ENCODE measurements at places on chromosomes 7 and 10.
A peak's percentile ranks its signal among the peaks of the same experiment; 100 is the strongest.

DNA sequence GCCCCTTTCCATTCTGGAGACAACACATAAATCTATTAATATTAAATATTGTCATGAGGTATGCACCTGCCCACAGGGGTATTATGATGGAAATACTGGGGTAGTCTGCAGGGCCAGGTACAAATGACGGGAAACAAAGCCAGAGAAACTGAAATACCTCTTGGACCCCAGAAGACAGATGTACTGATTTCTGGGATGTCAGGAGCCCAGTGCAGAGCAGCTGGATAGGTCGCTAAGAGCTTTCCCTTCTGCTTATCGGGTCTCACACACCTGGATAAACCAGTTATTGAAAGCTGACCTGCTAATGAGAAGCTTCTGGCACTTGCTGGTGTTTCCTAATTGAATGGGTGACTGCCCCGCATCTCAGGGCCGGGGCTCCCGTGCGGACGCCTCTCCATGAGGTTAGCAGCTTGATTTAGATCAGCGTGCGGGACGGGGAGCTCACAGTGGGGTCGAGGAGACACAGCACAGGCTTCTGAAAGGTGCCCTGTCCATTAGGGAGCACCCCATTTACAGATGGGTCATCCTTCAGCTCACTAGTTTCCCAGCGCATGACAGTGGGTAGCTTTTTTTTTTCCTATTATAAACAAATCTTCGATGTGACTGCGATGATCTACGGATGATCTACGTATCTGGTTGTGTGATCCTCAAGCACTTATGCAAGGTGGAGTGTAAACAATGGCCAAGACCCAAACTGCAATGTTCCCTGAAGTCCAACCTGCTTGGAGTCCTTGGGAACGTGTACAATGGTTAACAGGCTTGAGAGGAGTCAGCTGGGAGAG, 1.5 kb upstream of the INSIG1 start:
- no peak for DNase-seq

DNA sequence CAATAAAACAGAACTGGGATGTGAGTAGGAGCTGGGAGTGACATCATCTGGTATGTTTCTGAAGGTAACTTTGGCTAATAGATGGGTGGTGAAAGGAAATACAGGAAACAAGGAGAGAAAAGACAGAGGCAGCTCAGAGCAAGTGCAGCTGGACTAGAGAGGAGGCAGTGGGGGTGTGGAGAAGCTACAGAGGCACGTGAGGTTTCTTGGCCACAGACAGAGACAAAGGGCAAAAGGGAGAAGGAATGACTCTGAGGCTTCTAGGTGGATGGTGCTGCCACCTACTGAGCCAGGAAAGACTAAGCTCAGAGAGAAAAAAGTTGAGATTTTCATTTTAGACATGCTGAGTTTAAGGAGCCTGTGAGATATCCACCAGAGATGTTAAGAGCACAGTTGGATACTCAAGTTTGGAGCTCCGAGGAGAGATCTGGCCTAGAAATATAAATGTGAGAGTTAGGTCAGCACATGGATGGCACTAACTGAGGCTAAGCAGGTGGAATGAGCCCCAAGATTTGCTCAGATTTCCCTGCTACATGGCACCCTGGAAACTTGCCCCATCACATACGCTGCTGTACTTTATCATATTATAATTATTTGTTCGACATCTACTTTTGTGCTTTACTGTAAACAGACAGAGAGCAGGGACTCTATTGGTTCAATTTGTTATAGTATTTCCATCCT, 293.0 kb upstream of the IMMP2L start:
- peak; percentile 46 for DNase-seq

DNA sequence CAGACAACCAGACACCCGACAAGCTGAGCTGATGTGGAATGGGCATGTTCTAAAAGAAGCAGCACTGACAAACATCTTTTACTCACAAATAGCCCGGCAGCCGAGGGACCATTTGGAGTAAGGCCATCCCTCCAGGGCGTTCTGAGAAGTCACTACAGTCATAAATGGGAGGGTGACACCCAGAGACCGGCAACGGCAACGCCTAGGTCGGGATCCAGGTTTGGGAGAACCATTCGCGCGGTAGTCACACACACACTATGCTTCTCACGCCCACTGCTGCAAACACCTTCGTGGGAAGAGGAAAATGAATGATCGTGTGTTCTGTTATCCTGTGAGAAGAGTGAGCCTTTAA, 9.8 kb downstream of the TNS3 start:
- no peak for DNase-seq

DNA sequence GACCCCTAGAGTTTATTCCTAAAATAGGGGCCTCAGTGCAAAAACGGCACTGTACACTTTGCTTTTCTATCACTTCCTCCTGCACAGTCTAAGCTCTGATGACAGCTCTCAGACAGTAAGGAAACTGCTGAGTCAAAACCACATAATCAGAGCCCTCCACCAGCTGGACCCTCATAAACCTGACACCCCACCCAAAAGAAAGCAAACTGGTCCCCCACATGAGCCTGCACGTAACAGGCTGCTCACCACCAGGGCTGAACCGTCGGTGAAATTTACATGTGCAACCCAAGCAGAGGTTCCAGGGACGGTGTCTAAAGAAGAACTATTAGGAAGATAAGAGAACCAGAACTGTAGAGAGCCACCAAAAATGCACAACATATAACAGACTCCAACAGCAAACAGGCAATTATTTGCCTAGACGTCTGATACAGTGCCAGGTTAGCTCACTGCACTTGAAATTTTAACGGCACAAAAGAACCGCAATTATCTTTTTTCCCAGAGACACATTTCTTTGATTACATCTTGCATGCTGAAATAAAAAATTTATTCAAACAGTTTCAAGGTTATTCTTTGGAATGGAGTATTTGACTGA, 19.6 kb downstream of the SGMS1 start:
- no peak for DNase-seq

GRCh38 chr10:70909326-70909935, 21.1 kb upstream of the PCBD1 start:
- no peak for DNase-seq

DNA sequence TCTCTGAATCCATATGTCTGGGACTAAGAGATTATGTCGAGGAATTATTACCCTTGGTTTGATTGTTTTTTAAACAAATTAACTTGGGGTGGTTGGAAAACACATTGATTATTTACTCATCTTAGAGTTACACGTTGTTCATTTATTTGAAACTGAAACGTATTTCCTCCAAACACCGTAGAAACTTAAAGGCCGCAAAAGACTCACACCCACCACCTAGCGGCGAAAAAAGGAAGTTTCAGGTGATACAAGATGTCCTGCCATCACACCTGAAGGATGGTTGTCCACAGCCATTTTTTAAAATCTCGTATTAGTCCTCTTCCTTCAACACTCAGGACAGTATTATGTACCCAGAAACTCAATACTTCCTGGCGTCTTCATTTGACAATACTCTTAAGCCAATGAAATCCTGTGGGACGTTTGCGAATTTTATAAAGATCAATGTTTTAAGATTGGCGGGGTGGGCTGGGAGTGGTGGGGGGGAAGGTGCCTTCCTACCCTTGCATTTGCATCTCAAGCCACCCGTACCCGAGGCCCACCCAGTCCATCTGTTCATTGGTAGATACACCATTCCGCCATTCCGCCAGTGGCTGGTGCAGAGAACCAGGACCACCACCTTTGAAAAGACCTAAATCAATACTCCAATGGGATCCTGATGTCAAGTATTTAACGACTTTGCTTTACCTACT, 1.4 kb upstream of the LCOR start:
- peak; percentile 65 for DNase-seq

DNA sequence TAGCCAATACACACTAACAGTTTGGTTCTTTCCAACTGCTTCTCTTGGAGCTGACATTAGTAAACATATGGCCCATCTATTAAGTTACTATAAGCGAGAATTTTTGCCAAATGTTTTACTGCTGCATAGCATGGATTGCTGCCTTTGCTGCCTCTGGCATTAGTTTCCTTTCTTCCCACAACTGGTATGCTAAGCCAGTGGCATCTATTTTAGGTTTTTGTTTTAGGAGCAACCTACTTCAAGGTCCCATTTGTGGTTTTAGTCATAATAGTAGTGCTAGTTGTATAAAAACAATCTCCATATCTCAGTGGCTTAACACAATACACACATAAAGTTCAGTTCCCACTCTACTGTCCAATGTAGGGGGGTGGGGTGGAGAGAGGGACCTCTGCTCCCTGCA, 25.9 kb upstream of the PANK1 start:
- DNase-seq: no peak

DNA sequence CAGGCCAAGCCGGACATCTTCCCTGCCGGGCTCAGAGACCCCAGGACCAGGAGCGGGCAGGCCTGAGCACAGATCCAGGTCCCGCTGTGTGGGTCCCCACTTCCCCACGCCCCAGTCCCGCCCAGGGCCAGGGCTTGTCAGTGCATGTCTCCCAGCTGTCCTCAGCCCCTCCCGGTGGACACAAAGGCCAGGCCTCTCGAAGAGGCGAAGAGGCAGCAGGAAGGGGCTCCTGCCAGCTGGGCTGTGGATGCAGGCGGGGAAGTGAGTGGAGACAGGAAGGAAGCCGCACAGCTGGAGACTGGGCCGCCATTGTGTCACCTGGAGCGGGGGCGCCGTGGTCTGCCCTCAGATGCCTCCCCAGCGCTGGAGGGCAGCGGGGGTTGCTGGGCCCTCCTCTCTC, 4.8 kb downstream of the GRIFIN start:
- no peak for DNase-seq

DNA sequence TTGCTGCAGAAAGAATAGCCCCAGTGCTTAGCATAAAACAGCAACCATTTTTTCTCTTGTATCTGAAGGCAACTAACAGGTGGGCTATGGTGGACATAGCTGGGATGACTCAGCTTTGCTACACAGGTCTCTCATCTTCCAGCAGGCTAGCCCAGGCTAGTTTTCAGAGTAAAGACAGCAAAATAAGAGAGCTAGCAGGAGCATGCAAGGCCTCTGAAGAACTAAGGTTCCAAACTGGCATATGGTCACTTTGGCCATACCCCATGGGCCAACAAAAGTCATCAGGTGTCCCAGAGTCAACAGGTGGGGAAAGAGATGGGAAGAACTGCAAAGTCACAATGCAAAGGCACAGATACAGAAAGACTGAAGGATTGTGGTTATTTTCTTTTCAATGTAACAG, 571.6 kb upstream of the MGMT start:
- no peak for DNase-seq

- no peak for DNase-seq
Observed at GRCh38 chr7:3043544-3044371, at the start of gene CARD11. CARD11 (minus strand) TSS chr7:3043867; CDS start chr7:2958506, 85,361 bp downstream.

- no peak for DNase-seq
Observed at GRCh38 chr7:68063171-68063570, 1066.5 kb downstream of the TYW1 start.

GRCh38 chr7:909358-910329, 33.3 kb downstream of the GET4 start:
- no peak for DNase-seq

DNA sequence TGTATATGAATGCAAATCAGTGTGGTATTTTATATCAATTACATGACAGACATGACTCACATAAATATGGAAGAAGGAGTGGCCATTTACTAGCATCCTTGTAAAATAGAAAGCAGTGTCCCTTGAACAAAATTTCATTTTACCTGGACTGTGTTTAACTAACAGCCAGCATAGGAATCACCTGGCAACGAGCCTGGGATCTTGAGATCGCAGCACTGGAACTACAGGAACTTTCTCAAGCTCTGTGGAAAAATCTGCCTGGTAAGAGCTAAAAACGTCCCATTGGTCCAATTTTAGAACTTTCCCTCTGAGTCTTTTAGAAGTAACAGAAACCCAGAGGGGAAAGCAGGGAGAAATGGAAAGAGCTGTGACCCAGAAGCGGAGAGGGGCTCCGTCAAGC, 68.9 kb upstream of the AMPH start:
- DNase-seq: no peak

GRCh38 chr10:129971381-129972144, 7.5 kb upstream of the EBF3 start:
- DNase-seq: peak; percentile 48

DNA sequence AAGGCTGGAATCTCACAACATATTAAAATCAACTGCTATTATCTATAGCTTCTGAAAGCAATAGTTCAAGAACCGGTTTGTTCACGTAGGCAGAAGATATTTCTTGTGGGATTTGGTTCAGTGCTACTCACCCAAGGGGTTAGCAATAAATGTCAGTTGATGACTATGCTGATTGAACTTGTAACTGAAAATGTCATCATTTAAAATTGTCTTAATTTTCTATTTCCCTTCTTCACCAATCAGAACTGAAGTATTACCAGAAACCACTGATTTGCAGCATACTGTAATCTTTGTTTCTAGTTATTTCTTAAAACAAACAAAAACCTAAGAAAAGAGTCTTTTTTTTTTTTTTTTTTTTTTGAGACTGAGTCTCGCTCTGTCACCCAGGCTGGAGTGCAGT, 46.1 kb downstream of the CPEB3 start:
- no peak for DNase-seq

DNA sequence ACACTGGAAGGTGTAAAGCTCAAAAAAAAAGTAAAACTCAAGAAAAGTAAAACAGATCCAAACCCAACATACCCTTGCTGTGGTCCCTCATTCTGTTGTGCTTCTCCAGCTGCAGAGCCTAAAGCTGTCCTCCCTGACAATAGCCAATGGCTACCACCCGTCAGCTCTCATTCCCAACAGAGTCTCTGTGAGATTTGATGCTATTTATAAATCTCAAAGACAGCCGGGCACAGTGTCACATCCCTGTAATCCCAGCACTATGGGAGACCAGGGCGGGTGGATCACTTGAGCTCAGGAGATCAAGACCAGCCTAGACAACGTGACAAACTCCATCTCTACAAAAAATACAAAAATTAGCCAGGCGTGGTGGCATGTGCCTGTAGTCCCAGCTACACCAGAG, 116.0 kb downstream of the KMT2E start:
- DNase-seq: no peak

DNA sequence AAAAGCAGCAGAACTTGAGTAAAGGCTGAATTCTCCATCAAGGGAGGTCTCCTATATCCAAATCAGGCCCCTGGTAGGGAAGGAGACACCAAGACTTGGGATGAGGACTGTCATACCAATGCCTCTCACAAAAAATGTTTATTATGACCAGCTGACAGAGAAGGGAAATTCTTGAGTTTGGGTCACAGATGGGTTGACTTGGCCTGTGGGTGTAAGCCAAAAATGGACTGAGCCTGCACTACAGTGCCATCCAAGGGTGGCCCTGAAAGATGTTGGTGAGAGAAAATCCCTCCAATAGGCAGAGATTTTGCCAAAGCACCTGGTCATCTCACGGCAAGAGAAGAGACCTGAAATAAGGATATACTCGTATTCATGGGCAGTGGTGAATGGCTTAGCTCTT, 27.0 kb upstream of the PPIF start:
- no peak for DNase-seq
